ENCODE measurements at places on chromosomes 13 and 19.

DNA sequence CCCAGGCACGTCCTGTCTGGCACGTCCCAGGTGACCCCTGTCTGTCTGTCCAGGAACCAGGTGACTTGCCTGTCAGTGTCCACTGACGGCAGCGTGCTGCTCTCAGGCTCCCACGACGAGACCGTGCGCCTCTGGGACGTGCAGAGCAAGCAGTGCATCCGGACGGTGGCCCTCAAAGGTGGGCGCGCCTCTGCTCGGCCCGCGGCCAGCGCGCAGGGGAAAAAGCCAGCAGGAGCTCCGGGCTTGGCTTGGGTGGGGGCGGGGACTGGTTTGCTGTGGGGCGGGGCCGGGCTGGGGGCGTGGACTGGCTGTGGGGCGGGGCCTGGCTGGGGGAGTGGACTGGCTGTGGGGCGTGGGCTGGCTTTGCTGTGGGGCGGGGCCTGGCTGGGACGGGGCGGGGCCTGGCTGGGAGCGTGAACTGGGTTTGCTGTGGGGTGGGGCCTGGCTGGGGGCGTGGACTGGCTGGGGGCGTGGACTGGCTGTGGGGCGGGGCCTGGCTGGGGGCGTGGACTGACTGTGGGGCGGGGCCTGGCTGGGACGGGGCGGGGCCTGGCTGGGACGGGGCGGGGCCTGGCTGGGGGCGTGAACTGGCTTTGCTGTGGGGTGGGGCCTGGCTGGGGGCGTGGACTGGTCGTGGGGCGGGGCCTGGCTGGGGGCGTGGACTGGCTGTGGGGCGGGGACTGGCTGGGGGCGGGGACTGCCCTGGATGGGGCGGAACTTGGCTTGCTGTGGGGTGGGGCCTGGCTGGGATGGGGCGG, 7.2 kb downstream of the WDR18 start:
- DNase-seq = peak; percentile 53

- DNase-seq = no peak
Observed at GRCh38 chr19:28949535-28949934, 263.4 kb downstream of the UQCRFS1 start.

DNA sequence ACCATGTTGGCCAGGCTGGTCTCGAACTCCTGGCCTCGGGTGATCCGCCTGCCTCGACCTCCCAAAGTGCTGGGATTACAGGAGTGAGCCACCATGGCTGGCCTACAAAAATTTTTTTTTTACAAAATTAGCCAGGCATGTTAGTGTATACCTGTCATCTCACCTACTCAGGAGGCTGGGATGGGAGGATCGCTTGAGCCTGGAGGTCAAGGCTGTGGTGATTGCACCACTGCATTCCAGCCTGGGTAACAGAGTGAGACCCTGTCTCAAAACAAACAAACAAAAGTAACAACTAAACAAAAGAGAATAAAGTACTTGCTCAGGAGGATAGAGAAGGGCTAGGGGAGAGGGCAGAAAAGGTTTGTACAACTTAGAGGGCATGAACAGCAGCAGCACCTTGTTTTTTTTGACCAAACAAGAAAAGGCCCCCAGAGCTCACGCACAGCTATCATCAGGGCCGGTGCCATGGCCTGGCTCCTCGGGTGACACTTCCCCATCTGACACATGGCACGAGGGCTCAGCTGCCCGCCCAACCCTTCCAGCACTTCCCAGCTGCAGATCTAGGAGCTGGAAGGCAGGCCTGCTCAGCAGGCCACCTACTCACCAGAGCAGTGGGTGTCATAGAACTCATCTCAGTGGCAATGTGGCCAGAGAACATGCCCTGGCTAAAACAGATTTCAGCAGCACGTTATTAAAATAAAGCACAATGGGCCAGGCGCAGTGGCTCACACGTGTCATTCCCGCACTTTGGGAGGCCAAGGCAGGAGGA, 8.6 kb upstream of the SLC7A9 start:
- DNase-seq = no peak

DNA sequence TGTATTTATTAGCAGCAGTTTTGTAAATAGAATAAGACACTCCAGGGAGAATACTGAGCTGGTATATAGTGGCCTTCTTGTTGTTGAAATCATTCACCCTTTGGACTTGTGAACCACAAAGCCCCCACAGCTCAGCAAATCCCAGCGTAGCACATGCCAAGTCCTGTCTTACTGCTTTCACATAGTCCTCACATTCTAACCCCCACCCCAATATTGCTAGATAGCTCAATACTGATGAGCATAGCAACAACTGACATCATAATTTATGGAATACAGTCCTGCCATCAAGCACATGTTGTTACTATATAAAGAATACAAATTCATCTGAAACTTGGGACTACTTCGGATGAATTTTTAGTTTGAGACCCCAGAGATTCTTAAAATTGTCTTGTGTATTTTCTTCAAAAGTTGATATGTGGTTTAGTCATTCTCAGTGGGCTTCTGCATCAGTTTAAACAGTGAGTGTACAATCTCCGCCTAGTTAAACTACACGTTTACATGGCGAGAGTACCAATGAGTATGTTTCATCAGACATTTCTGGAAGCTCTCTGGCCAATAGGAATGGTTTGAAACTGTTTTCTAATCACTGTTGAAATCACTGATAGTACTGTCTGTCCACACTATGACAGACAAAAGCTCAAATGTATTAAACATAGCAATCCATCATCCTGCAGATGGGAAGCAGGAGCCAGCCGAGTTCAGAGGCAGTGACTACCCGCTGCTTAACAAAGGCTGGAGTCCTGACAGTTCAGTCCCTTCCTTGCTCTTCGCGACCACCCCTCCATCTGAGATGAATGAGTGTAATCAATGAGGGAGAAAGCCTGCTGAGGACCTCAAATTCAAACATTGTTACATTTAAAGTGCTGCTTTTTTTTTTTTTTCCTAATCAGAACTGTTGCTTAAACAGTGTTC, 15.2 kb downstream of the DACH1 start:
- no peak for DNase-seq

GRCh38 chr13:39417131-39417530, 185.9 kb downstream of the LHFPL6 start:
- DNase-seq = peak; percentile 24

GRCh38 chr13:43981091-43981490, 101.4 kb downstream of the LACC1 start:
- no peak for DNase-seq

DNA sequence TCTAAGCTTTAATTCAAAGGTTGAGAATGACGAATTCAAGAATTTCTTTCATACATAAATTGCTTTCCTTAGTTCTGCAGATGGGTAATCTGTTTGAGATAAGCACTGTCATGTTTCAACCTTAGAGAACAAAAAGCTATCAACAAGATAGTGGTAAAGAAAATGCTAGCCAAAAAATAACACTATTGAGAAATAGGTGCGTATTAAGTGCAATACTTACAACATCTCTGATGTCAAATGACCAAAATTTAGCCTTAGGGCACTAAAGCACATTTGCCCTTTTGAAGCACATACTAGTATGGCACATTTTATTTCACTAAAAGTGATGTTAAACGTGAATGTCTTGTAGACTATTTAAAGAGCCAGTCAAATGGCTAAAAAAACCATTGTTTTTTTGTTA, 4.9 kb downstream of the KBTBD6 start:
- no peak for DNase-seq

- no peak for DNase-seq
Observed at GRCh38 chr19:31181535-31181934, 167.7 kb downstream of the TSHZ3 start.

- no peak for DNase-seq
Observed at GRCh38 chr13:111131611-111132010, 16.5 kb downstream of the ARHGEF7 start.

- DNase-seq = peak; percentile 74
Observed at GRCh38 chr19:6218491-6219146, 61.2 kb downstream of the MLLT1 start.

GRCh38 chr19:29576761-29577648, 29.1 kb upstream of the POP4 start:
- peak; percentile 17 for DNase-seq

DNA sequence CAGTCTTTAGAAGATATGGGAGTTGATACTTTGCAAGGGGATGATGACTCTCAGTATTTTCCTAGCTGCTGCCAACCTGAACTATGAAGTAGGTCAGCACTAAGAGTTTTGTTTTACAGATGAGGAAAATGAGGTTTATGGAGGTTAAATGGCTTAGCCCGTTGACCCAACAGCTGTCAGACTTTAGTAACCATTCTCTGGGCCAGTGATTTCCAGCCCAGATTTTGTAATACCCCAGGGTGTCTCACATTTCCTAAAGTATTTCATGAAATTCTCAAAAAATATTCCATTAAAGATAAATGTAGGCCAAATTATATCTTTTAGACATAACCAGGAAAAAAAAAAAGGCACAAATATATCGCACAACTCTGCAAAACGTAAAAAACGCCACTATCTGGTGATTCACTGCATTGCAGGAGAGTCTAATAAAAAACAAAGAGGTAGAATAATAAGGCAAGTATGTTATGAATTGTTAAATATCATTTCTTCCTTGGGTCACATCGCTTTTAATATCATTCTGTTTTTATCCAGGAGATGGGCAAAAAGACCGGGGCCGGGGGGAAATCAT, 112.5 kb downstream of the DACH1 start:
- DNase-seq = no peak

DNA sequence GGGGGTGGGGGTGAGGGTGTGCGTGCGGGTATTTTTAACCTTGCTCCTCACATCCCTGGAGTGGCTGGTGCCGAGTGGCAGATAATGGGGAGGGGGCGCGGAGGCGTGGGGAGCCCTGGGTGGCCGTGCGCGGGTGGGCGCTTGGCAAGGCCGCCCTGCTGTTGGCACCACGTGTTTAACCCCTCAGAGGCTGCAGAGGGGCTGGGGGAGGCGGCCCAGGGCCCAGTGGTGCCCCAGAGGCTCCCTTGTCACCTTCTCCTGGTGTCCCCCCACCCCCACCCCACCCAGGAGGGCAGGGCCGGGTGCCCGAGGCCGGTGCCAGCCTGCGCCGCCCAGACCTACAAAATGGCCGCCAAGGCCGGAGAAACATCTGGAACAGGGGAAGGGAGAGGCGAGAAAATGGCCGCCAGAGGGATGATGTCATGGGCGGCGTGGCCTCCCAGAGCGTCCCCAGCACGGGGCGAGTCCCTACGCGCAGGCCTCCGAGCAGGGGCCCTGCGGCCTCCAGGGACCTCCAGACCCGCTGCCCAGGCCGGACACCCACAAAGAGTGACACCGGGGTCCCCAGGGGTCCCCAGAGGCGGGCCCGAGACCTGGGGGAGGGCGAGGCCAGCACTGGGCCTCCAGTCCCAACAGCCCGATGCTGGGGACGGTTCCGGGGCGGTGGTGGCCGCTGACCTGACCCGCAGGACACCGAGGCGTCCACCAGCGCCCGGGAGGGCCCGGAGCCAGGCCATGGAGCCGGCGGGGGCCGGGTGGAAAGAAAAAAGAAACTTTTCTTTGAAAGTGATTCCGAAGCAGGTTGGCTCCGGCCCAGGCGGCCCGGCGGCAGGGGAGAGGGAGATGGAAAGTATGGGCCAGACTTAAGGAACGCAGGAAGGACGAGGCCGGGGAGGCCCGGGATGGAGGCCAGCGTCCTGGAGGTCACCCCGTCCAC, 38.2 kb downstream of the NFIC start:
- DNase-seq = peak; percentile 87

Measured in fibroblast of skin of right biceps (primary cell).